Stimulated activated CD8-positive, alpha-beta memory T cell treated with anti-CD3 and anti-CD28 coated beads, Interleukin-15, amount 100 ng/mL, for 24 hours (primary cell): ENCODE measurements at places on chromosomes 1 and 21.
A peak's percentile ranks its signal among the peaks of the same experiment; 100 is the strongest.

- peak; percentile 3 for DNase-seq
Measured at GRCh38 chr1:111139324-111139955, 453 bp downstream of the DRAM2 start.

DNA sequence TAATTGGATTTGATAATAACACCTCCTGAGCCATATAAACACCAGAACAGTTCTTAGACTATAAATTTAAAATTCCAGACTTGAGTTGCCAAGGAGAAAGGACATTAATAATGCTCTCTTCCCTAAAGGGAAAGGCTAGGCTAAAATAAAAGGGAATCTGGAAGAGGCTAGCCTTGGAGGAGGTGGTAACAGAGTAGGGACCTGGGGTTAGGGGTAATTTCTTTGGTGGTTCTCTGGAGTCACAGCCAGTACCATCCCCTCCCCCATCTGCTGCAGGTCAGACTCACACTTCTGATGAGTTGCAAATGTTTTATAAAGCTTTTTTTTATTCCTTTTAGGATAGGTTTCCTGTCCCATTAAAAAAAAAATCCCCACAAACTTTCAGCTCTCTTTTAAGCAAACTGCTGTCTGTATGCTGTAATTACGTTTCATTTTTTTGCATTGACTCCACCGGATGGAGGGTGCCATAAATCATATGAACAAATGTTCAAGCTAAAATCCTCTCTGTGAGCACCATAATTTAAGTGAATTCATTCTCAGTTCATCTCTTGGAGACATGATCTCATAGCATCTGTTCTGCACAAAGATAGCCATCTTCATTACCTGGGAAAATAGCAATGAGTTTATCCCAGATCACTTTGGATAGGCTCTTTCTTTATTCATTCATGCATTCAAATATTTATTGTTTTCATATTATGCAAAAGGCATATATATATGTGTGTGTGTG, 379.6 kb downstream of the TTLL7 start:
- no peak for DNase-seq

- DNase-seq = no peak
Measured at GRCh38 chr1:97680470-97680869, 240.4 kb downstream of the DPYD start.

DNA sequence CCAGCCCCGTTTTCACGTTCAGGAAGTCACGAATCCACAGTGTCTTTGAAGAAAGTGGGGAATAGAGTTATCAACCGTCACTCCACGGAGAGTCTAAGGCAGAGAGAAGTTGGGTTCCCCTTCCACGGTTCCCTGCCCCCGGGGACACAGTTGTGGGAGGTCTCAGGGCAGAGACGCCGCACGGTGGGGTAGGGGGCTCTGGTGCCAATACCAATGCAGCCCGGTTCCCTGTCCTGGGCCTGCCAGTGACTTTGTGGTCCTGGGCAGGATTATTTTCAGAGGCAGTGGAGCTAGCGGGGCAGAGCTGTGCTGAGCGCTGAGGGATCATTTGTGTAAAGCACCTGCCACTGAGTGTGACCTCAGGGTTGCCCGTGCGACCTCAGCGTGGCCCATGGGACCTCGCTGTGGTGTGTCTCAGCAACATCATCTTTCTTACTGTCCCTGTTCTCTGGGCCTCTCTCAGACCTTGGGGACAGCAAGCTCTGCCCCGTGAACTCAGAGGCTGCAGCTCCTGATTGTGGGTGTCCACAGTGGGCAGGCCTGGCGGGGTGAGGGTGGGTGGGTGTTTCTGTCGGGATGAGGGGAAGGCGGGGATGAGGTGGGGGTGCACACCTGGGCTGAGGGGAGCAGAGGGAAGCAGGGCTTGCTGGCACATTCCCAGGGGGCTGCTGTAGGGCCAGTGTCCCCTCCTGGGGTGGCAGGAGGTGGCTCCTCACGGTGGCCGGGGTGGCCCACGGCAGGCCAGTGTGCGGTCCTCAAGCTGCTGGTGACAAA, 65.2 kb downstream of the AGPAT3 start:
- DNase-seq = no peak

DNA sequence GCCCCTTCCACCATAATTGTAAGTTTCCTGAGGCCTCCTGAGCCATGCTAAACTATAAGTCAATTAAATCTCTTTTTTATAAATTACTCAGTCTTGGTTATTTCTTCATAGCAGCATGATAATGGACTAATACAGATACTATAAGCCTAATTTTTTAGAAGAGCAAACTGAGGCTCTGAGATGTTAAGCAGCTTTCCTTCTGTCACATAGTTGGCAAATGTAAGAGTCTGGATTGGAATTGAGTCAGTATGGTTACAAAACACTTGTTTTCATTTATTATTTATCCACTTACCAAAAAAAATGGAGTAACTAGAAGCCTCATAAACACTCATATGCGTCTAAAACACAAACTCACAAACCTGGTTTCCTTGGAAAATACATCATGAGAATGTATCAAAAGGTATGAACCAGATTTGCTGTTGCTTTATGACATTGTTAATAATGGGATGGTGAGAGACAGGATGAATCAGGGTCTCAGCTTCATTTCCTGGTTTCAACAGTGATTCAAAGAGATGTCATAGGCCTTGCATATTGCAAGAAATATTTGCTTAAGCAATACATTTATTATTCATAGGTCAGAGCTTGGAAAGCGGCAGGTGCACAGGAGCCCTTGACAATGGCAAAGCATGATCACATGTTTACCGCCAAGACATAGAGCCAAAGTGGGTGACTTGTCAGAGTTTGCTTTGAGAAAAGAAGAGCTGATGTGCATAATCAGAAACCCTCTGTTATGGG, 221.5 kb downstream of the GRIK1 start:
- DNase-seq = no peak

DNA sequence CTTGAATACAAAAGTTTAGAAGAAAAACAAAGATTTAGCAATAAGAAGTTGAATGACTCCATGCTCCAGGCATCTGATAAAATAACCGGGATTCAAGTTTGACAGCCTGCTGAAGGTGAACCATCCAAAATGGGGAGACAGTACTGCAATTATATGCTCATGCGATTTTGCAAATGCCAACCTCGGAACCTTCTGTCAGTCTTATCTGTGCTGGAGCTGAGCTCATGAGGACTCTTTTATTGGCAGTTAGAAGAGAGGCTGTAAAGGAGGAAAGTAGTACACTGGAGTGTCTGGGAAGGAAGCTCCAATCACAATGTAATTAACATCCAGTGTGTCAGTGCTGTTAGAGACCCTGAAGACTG, 170.0 kb downstream of the GALNT2 start:
- DNase-seq = no peak

- DNase-seq = no peak
Measured at GRCh38 chr1:173100476-173101107, 49.9 kb upstream of the TNFSF18 start.

- DNase-seq = no peak
Measured at GRCh38 chr1:42937141-42937696, 21.4 kb downstream of the SLC2A1 start.

DNA sequence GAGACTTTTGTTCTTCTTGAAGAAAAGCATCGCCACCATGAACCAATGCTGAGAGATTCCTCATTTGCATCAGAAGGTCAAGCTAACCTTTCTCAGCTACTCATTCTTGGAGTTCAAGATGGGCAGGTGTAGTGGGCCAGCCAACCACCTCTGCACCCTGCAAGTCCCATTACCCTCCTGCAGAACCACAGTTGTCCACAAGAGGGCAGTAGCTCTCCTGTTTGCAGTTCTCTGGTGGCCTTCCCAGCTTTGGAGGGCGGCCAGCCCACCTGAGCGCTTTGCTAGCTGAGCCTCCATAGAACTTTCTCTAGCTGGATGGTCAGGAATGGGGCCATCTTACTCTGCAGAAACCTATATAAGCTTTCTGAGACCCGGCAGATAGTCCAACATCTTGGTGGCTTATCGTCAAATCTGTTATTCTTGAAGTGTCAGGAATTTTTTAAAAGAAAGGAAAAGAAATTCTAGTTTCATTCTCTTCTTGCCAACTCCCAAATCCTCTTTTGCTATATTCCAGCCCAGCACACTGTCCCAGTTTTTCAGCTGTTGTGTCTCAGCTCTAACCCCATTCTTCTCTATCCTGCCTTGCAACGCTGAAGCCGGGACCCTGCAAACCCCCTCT, 11.0 kb upstream of the LMX1A start:
- peak; percentile 61 for DNase-seq

GRCh38 chr1:205926213-205926612, 17.0 kb downstream of the SLC26A9 start:
- no peak for DNase-seq

DNA sequence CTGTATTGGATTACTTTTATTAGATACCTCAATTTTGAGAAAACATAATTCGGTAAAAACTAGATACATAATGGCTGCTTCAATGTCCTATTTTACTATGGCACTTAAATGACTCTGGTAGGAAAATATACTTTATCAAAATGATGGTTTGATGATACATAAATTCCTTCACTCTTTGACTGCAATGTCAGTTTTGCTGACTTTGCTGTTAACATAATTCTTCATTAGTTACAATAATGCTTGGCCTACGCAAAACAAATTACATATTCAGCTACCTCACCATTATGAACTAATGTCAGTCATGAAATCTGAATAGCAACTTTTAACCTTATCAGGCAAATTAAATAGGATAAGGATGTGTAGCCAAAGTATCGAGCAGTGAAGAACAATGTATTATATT, 1364.7 kb downstream of the KCNT2 start:
- no peak for DNase-seq

DNA sequence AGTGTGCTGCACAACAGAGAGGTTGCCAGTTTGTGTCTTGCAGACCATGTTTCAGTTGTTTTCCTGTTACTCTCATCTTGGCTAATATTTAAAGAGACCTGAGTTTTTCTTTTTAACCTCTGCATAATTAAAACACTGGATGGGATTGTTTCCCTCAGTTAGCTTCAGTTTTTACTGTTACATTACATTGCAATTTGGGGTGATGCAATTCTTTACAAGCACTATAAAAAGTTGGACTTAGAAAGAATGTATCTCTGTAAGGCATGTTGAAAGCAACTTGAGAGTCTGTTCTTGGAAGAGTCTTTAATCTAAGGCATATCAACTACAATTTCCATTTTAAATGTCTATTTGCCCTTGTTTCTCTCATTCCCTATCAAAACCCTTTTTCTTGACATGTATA, 99.1 kb downstream of the DNM3 start:
- DNase-seq = no peak

- DNase-seq = no peak
Measured at GRCh38 chr21:23837564-23837963, 1769.7 kb downstream of the MRPL39 start.

GRCh38 chr21:33101300-33101911, 31.5 kb downstream of the OLIG1 start:
- DNase-seq = no peak

GRCh38 chr1:65527707-65528503, 107.4 kb downstream of the LEPR start:
- no peak for DNase-seq

DNA sequence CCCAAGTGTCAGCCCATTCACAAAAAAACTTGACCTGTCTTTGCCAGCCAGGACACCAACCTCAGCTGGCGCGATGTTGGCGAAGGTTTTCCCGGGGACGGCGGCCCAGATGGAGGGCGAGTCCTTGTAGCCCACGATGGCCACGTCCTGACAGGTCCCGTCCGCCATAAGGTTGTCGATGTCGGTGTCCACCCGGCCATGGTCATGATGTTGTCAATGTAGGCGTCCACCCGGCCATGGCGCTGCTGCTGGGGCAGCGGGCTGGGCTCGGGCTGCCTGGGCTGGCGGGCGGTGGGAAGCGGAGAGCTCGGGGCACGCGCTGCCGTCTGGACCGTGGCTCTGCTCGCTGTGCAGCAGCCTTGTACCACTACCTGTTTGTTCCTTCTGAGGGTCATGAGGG, 18.3 kb upstream of the MYOC start:
- no peak for DNase-seq

DNA sequence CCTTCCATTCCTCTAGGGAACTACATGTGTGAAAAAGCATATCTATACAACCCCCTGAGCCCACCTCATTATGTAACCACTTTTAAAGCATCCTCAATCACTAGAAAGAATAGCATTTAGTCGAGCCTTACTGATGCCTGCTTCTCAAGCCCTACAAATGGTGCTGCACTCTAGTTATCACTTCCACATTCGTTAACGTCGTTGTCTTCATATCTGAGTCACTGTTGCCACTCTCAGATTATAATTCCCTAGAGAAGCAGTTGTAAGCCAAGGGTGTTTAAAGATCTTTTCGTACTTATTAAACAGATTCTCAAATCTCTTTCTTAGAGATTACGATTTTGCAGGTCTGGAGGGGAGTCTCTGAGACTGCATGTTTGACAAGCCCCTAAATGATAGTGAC, 16.5 kb downstream of the ATP1B1 start:
- no peak for DNase-seq

GRCh38 chr1:201504799-201505502, 2.0 kb downstream of the CSRP1 start:
- no peak for DNase-seq

DNA sequence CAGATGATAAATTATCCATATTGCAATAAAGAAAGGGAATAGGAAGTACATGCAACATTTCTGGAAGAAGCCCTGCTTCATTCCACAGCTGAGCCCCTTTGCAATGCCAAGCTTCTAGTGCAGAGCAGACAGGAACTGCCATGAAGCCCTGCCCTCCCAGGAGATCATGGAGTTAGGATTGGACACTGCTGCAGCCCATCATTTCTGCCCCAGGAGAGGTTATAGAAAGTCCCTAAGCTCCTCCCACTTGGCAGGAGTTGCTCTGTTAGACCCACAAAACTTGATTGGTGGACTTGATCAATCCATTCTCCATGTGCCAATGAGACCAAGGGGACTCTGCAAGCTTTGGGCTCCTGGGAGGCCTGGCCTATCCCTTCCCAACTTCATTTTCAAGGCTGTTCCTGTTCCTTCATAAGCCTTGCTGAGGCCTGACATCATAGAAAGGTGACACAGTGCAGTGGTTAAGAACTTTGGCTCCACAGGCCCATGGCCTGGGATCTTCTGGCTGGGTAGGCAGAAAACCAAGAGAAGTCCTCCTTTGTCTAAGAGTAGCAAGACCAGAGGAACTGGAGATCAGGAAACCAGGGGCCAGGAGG, 1.3 kb upstream of the LAPTM5 start:
- DNase-seq = no peak

- DNase-seq = no peak
Measured at GRCh38 chr1:42936309-42937078, 22.2 kb downstream of the SLC2A1 start.

GRCh38 chr1:165424454-165425216, 20.3 kb downstream of the RXRG start:
- DNase-seq = no peak

DNA sequence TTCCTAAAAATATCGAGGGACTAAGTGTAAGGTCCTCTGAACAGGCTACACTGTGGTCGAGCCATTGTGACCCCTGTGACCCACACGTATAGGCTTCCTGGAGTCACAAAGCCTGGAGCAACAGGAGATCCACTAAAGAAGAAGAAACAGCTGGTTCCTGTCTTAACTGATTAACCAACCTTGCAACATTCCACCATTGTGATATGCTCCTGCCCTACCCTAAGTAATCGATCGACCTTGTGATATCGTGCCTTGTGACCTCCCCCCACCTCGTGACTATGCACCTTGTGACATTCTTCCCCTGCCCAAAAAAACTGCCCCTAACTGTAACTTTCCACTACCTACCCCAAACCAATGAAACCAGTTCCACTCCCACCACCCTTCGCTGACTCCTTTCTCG, 304.6 kb upstream of the FAM78B start:
- DNase-seq = no peak

- no peak for DNase-seq
Measured at GRCh38 chr21:23507501-23507900, 2099.8 kb downstream of the MRPL39 start.
